ENCODE measurements at places on chromosomes 5 and 9. TPM values are rescaled to one million over a fixed set of nuclear protein-coding genes. Genes with fewer than 3 reads are reported as not detected.

DNA sequence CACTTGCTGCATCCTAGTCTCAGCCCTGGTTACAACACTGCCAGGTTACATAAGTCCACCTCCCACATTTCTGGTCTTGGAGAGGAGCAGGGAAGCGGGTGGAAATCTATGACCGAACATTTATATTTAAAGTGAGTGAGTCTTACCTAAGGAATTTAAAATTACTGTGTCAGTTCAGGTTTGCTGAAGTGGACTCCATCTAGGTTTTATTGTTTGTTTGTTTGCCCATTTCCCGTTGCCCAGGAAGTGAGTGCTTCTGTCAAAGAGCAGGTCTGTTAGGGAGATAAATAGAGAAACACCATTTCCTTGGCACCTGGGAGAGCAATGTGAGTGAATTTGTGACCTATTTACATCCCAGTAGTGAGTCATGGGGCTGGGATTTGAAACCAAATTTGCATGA is 179.5 kb downstream of the KIF4B start:
- no peak for DNase-seq

The GABRA1 gene
- not detected for total RNA-seq

The UBAC1 gene
- 36.5 TPM for total RNA-seq

The CNTNAP3 gene
- not detected for total RNA-seq

The CNTFR gene
- not detected for total RNA-seq

DNA sequence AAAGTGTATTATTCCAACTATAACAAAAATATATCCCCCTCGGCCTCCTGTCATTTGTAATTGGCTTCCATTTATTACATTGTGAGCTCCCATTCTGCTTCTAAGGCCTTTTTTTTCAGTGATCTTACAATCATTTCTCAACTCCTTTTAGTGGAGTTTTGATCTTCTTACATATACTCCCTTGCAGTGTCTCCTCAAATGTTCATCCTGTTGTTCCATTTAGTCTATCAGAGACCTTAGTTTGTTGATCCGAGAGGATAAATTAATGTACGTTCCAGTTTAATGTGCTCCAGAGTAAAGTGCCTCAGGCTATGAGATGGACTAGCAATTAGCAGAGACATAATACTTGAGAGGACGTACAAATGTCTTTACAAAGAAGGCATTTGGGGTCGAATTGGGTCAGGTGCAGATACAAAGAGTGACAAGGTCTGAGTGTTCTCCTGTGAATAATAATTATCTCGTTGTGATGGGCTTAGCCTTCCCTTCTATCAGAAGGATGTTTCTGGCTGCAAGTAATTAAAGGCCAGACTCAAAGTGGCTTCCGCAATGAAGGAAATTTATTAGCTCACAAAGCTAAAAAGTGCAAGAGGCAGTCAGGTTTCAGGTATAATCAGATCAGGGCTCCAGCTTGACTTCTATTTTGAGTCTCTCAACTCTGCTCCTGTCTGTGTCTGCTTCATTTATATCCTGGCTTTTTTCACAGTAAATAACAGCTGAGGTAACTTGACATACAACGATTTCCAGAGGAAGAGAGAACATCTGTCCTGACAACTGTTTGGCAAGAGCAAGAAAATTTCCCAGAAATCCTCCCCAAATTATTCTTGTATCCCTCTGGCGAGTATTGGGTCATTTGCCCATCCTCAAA is 30.1 kb downstream of the ARRDC3 start:
- DNase-seq = no peak

The SLC34A1 gene
- 0.19 TPM for total RNA-seq

DNA sequence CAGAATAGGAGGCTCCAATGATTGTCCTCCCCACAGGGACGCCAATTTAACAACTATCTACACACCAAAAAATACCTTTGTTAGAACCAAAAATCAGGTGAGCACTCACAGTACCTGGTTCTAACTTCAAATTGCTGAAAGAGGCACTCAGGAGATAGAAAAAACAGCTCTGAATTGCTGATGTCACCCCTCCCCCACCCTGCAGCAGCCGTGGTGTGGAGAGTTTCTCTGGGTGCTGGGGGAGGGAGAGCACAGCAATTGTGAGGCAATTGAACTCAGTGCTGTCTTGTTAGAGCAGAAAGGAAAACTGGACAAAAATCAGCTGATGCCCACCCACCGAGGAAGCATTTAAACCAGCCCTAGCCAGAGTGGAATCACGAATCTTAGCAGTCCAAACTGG is 41.8 kb downstream of the TNFSF8 start:
- no peak for DNase-seq

GRCh38 chr5:141745390-141745789 is 63.4 kb upstream of the ARAP3 start:
- no peak for DNase-seq

GRCh38 chr5:74406844-74407243 is 233.7 kb downstream of the ENC1 start:
- no peak for DNase-seq

DNA sequence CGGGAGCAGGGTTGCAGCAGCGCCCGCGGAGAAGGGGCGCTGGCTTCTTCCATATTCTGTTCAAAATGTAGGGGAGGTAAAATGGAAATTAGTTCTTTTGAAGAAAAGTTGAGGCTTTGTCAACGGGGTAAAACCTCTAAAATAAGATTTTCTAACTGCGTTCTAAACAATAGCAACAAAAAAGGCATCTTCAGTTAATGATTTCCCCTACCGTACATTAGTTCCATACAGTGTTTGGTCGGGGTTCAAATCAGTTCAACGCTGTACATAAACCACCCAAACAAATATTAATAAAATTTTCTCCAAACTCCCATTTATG is 343 bp upstream of the FANCC start:
- no peak for DNase-seq
